ENCODE measurements at places on chromosomes 3 and 15.
A peak's percentile ranks its signal among the peaks of the same experiment; 100 is the strongest.

GRCh38 chr3:136942803-136943202 is 15.0 kb upstream of the IL20RB start:
- DNase-seq, result no peak

GRCh38 chr3:196643201-196643749 is 3.8 kb downstream of the NRROS start:
- no peak for DNase-seq

DNA sequence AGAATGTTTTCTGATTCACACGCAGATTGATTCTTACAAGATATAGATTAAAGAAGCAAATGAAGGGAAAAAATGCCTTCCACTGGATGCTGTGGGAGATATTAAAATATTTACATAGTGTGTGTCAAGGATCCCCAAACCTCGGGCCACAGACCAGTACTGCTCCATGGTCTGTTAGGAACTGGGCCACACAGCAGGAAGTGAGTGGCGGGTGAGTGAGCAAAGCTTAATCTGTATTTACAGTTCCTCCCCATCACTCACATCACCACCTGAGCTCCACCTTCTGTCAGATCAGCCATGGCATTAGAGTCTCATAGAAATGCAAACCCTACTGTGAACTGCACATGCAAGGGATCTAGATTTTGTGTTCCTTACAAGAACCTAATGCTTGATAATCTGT is 552.6 kb upstream of the GOLIM4 start:
- no peak for DNase-seq

DNA sequence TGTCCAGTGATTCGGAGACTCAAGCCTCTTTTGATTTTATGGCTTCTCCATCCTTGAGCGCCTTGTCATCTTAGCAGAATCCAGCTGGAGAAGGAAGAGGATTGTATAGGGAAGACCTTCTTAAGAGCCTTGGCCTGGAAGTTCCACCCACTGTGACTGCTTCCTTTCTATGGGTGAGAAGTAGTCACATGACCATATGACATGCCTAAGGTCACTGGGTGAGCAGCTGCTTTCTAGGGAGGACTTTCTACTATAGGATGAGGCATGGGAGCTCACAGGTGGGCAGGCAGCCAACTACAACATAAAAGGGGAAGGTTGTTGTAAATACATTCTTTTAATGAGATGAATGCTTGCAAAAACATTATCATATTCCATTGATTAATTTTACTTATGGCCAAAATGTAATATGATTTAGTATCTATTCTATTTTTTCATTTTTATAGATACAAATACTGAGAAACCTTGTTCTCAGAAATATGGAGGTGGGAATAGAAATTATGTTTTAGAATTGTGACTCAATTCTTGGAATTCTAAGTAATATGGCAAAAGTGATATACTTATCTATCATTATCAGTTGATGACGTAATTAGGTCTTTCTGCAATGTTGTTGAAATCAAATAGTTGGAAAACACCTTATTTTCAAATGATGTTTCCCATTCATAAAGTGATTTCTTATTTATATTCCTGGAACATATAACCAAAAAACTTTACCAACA is 53.6 kb upstream of the MINAR1 start:
- no peak for DNase-seq

GRCh38 chr3:110504901-110505300 is 566.7 kb upstream of the NECTIN3 start:
- no peak for DNase-seq

GRCh38 chr15:25596644-25597562 is 158.1 kb upstream of the UBE3A start:
- no peak for DNase-seq

GRCh38 chr3:22939349-22939748 is 263.8 kb upstream of the UBE2E2 start:
- DNase-seq, result no peak

GRCh38 chr3:169774186-169774585 is 990 bp downstream of the MYNN start:
- no peak for DNase-seq

DNA sequence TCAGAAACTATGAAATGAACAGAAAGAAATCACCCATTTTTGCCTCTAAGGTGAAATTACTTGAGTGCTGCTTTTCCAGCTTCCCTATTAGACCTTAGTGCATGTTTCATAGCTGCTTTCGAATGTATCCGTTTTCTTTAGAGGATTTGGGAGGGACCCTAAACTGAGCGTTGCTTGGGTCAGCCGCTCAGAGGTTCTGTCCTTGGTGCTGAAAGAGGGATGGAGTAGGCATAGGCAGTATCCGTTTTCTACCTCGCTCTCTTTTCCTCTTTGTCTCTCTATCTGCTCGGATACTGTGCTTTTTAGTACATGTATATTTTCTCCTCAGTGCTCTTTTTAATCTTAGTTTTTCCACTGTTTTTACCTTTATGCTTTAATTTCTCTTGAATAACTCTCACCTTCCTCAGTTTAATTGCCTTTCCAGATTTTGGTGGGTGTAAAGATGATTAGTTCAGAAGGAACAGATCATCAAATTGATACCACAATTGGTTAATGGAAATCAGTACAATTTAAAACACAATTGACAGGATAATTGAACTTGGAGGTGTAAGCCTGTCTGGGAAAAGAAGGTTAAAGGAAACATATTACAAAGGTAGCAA is at the start of gene DRD3:
TSS of gene DRD3 (minus strand) at position 283 of the 599 bp plus-strand sequence. CDS start 7,060 bp downstream, outside the sequence.
- DNase-seq, result no peak

GRCh38 chr3:50139308-50139707 is 15.8 kb upstream of the SEMA3F start:
- no peak for DNase-seq

DNA sequence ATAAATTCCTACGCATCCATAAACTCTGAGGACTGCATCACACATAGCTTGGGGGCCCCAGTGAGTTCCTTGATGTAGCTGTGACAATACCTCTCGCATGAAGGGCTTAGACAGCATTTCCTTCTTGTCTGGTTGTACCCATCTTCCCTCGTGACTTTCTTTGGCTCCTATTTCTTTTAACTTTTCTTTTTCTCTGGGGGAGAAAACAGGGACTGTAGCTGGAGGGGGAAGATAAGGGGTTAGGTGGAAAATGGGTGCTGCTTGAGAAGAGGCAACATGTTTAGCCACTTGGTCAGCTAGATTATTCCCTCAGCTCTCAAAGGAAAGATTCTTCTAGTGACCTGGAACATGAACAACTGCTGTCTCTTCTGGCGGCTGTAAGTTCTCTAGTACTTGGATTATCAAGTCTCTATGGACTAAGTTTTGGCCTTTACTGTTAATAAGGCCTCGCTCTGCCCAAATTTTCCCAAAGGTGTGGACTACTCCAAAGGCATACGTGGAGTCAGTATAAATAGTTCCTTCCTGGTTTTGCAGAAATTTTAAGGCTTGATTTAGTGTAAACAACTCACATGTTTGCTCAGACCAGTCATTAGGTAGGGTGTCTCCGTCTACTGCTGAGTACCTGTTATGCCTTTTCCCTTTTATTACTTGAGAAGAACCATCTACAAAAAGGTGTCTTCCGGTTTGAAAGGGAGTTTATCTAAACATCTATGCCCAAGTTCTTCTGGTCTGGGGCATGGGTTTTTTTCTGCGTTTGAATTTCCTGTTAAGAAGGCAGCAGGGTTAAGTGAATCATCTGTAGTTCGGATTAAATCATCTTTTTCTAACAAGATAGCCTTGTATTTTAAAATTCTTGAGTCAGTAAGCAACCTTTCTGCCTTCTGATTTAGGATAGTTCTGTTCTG is 21.0 kb upstream of the ATG7 start:
- no peak for DNase-seq

GRCh38 chr15:68620721-68621527 is 42.1 kb downstream of the CORO2B start:
- DNase-seq, result peak; percentile 96

DNA sequence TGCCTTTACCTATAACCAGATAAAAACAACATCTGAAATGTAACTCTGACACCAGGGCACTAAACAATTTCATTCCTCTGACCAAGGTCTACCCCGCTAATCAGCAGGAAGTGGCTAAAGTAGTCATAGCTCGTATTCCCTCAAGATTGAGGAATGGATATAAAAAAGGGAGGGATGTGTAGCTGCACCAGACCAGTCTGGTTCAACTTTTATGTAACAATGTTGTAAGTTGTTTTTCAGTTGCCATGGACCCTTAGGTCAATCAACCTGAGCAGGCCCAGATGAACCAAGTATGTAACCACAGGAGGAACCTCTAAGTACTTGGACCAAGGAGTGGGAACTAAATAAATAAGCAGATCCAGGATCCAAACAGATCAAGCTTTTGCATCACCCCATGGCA is 28.4 kb upstream of the IFT57 start:
- DNase-seq, result no peak

DNA sequence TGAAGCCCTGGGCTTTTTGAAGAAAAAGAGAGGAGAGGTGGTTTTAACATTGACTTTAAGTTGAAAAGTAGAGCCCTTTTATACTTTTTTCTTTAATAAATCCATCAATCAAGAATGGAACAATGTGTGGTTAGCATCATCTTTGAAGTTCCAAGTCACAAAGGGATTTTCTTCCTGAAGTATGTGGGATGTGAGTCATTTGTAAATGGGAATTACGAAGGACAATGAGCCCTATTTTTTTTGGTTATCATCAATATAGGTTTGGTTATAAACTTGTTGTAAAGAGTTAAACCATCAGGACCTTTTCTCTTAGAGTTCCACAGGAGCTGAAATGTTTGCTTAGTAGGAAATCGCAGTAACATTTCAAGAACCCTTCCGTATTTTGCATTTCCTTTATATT is 38.3 kb downstream of the PIK3CA start:
- no peak for DNase-seq

- no peak for DNase-seq
Observed at GRCh38 chr15:91561371-91562100, 292.0 kb upstream of the SLCO3A1 start.

GRCh38 chr3:160112481-160112880 is 112.7 kb upstream of the C3orf80 start:
- no peak for DNase-seq

DNA sequence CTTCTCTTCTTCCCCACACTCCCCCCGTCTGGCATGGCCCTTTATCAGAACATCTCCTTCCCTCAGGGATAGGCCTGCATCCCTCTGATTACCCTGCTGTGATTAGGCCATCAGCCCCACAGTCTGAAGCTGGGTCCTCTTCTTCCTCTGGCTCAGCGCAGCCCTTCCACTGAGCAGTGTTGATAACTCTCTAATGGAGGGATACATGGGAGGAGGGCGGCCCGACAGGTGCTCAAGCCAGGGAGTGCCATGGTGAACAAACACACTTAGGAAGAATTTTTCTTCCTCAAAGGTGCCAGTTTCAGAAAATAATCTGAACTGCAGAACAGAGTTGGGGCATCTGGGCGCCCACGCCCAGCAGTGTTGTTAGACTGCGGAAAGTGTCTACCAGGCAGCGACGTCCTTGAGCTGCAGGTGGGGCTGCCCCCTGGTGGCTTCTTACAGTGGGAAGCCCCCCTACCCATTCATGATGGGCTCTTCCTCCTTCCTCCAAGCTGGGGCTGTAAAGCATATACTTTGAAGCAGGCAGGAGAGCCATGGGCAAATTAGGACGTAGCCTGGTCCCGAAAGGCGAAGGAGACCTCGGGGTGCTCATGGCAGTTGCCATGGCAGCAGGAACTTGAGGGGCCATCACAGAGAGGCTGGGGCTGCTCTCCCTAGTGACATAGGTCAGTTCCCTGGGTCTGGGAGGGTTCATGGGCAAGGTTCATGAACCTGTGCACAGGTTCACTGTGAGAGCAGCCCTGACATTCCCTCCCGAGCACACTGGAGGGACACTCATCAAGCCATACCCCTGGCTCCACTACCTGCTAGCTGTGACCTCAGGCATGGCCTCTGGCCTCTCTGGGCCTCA is 33.2 kb upstream of the NR2C2 start:
- peak; percentile 37 for DNase-seq

GRCh38 chr3:129727707-129728106 is 121.2 kb upstream of the PLXND1 start:
- no peak for DNase-seq

DNA sequence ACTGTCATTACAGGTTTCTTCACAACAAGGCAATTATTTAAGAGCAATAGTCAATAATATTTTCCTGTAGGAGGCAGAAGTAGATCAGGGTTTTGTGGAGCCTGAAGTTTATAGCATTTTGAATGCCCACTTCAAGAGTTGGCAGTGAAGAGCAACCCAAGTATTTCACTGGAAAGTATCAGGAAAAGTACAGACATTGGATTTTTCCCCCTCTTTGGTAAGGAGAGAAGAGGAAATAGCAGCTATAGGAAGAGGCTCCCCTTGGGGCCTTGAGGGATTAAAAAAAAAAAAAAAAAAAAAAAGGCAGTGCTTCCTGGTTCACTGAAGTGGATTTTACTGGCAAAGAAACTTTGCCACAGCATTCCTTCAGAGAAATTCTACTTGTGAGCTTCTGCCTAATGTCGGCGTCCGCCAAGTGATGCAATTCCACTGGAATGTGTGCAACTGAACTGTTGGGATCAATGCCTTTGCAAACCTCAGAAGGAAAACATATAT is 5.7 kb upstream of the CNTN6 start:
- peak; percentile 56 for DNase-seq

- DNase-seq, result no peak
Observed at GRCh38 chr15:71607383-71607782, 203.0 kb upstream of the NR2E3 start.

GRCh38 chr15:28273873-28274610 is 47.9 kb downstream of the HERC2 start:
- DNase-seq, result no peak

GRCh38 chr3:46286947-46287565 is 44.8 kb downstream of the CCR3 start:
- no peak for DNase-seq

Data from suprapubic skin (tissue), 4 donors.